Fibroblast of gingiva (primary cell): ENCODE measurements at places on chromosomes 4 and X.
A peak's percentile ranks its signal among the peaks of the same experiment; 100 is the strongest.

- peak; percentile 76 for DNase-seq
Observed at GRCh38 chrX:9341291-9342201, 123.3 kb upstream of the TBL1X start.

DNA sequence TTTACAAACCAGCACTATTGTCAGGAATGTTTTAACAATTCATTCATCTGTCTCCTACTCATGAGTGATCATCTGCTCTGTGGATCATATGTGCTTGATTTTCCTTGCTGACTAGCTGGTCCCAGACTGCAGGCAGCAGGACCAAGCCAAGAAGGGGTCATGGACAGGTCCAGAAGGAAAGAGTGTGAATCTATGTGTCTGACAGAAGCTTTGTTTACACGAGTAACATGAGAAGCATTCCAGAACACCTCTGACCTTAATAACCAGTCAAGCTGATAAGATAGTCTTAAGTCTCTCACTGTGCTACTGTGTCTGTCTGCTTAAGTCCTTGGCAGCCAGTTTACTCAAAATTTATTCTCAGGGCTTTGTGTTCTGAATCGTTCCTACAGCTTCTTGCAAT lies 39.0 kb downstream of the GUCY1A1 start:
- DNase-seq, result peak; percentile 2

DNA sequence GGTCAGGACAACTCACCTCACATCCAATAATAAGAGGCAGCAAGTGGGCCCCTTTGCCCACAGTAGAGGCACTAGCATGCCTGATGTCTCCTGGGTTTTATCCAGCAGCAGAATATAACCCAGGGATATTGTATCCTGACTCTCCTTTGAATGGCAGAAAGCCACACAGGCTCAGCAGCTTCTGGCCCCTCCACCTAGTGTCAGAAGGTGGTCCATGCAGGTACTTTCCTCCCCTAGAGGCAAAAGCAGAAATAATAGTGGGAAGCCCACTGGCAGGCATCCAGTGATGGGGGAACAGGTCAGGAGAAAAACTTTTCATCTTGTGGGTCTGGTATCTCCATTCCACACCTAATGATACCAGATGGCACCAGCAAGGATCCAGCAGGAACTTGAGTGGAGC lies 75.5 kb upstream of the IRS4 start:
- no peak for DNase-seq

- DNase-seq, result no peak
Observed at GRCh38 chrX:82058728-82059127, 856.8 kb downstream of the SH3BGRL start.

DNA sequence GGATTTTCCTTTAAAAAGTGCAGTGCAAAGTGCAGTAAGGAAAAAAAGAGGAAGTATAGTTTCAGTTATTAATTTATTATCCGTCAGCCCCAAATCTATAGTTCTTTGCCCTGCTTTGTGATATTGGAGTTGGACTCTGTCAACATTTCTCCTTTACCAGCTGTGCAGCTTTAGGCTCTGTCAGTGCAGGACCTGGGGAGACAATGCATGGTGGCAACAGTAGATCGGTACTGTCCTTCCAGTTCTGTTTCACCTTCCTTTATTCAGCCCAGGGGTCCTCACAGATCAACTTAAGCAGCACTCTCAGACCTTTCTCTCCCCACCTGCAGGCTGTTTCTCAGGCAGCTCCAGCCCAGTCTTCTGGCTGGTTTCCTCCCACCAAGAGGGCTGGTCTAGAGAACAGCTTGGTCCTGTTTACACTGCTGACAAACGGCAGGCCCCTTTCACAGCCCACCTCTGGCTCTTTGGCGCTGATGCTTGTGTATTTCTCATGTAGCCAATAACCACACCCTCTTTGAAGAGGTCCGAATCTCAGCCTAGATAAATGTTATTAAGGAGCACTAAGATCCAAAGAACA lies 71.6 kb downstream of the MCUB start:
- DNase-seq, result no peak

DNA sequence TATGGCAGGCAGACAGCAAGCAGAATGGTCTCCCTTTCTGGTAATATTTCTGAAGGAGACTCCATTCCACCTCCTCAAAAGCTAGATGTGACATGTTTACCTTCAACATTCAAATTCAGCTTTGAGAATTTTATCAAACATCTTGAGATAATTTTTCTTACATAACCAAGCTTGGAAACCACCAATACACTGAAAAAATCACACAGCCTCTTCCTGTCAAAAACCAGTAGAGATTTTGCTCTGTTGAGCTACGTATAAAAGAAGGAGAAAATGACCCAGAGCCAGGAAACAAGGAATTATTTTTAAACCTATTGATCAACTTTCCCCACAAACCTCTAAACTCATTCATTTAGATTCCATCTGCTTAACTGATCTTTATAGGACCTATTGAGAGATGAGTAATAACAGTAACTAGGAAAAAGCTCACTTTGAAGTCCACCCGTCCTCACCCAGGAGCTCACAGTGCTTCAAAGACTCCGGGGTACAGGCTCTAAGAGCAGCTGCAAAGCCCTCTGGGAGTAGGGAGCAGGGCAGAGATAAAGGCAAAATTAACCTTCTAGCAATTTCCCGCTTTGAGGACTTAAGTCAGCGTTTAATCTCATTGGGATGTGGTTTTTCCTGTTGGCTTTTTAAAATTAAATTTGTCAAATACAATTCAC lies 318.2 kb upstream of the RASGEF1B start:
- DNase-seq, result no peak

DNA sequence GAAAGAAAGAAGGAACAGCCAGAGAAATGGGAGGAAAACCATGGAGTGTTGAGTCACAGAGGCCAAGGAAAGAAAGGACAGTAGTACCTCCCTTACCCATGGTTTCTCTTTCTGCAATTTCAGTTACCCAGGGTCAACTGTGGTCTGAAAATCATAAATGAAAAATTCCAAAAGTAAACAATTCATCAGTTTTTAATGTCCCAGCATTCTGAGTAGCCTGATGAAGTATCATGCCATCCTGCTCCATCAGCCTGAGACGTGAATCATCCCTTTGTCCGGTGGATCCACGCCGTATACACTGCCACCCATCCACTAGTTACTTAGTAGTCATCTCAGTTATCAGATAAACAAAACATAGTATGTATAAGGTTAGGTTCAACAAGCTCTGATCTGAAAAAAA lies 114.2 kb downstream of the COMMD8 start:
- no peak for DNase-seq

DNA sequence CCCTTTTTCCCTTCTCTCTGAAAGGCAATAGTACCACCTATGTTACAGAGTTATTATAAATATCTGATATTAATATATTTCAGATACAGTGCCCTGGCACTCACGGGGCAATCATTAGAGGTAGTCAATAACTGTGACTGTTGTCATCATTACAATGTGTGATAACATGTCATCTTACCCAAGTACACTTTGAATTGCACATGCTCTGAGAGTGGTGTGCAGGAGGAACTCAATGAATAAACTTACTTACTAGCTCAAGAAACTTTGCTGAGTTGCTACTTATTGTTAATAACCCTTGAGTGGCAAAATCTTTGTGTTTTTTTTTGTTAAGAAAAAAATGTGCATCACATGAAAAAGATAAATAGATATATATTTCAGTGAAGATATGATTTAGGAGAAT lies 275.1 kb upstream of the RASGEF1B start:
- no peak for DNase-seq
